ENCODE measurements at places on chromosomes 11 and 22.

- DNase-seq: no peak
Observed at GRCh38 chr11:43197379-43197778, 114.4 kb upstream of the API5 start.

DNA sequence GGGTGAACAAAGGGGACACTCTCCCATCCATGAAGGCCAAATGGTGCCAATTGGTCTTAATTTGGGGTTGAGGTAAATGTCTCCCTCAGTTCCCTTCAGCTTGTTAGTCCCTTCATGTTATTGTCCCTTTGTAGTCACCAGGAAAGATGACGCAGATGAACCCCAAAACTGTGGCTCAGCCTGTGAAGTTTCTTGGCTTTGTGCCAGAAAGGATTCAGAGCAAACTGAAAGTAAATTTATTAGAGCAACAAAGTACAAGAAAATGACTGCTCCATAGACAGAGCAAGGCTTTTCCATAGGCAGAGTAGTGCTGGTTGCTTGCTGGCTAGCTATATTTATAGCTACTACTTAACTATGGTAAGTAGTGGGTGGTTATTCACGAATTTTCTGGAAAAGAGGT is 16.7 kb downstream of the OR4C3 start:
- DNase-seq: no peak

GRCh38 chr11:102305352-102306047 is 11.8 kb upstream of the BIRC3 start:
- no peak for DNase-seq

GRCh38 chr11:9738116-9738515 is 74.2 kb downstream of the SWAP70 start:
- DNase-seq: no peak

- no peak for DNase-seq
Observed at GRCh38 chr11:61702701-61703312, 22.6 kb downstream of the DAGLA start.

GRCh38 chr22:24138649-24139420 is 42.5 kb upstream of the SUSD2 start:
- no peak for DNase-seq

- peak; percentile 75 for DNase-seq
Observed at GRCh38 chr11:61949169-61950034, 749 bp upstream of the BEST1 start.

GRCh38 chr11:124670732-124671131 is 2.8 kb downstream of the SIAE start:
- DNase-seq: no peak

DNA sequence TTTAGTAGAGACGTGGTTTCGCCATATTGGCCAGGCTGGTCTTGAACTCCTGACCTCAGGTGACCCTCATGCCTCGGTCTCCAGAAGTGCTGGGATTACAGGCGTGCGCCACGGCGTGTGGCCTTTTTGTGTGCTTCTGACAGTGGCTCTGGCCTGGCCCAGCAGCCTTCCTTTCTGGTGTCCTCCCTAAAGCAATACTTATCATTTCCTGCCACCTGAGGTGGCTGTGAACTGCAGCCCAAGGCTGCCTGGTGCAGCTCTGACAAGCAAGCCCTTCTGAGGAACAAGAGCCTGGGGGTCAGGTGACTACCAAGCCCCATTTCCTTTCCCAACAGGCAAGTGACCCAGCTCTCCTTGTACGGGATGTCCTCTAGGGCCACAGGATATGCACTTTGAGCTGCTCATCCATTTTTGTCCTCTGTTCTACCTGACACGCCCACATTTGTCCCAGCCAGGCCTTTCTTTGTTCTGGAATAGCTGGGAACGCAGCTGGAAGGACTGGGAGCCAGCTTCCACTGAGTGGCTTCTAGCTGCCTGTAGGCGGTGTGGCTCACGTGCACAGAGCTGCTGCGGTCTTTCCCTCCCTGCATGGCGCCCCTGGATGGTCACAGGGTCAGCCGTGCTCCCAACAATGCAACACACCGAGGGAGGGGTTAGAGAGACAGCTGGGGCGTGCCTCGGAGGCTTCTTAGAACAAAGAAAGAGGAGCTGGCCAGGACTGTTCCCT is 12.3 kb upstream of the BID start:
- peak; percentile 81 for DNase-seq

GRCh38 chr22:41215926-41216325 is 10.8 kb downstream of the L3MBTL2 start:
- DNase-seq: no peak

- DNase-seq: no peak
Observed at GRCh38 chr11:10565493-10565892, 3.0 kb downstream of the LYVE1 start.

DNA sequence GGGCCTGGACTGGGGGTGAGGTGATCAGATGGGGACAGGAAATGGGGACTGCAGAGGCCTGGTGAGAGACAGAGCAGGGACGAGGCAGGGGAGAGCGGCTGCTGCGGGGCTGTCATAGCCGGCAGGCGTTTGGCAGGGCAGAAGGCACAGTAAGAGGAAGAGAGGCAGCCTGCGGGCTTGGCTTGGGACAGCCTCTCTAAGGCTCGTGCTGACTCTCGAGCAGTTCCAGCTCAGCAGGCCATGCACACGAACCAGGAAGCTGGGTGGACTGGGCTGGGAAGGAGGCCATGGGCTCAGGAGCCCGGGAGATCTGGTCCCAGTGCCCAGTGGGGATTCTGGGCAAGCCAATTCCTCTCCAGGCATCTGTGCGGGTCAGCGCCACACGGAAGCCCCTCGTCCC is 19.6 kb upstream of the EIF3D start:
- no peak for DNase-seq

- no peak for DNase-seq
Observed at GRCh38 chr11:74520927-74521665, 27.6 kb upstream of the LIPT2 start.

DNA sequence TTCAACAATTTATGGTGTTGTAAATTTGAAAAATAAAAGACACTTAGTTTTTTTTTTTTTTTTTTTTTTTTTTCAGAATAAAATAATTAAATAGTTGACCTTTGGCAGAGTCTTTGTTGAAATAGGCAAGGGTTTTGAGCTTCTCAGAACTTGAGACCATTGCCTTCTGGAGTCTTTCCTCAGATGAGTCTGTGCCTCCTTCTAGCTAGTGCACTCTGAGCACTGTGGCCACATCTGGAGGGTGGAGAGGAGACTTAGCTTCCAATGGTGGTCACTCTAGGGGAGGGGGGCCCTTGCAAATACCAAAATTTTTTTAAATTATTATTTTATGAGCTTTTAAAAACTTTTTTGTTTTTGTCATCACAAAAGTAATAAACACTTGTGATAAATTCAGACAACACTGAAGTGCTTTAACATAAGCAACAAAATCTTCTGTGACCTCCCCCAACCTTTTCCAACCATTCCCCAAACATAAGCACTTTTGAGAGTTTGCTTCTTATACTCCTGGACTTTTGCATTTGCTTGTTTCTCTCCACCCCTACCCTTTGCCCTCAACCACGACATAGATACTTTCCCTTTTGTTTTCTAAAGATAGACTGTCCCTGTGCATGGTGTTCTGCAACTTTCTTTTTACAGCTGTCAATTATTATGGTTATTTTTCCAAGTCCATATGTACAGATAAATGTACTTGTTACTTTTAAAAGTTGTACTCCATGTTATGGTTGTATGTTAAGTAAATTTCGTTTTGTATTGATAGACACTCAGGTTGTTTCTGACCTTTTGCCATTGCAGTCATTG is 41.1 kb downstream of the BMAL1 start:
- DNase-seq: no peak

- no peak for DNase-seq
Observed at GRCh38 chr22:27992294-27993165, 73.5 kb upstream of the PITPNB start.

GRCh38 chr22:28115426-28115825 is 196.4 kb upstream of the PITPNB start:
- DNase-seq: no peak

GRCh38 chr11:33187998-33188722 is 26.9 kb upstream of the CSTF3 start:
- no peak for DNase-seq

GRCh38 chr11:71976551-71976950 is 22.2 kb upstream of the IL18BP start:
- DNase-seq: peak; percentile 45

GRCh38 chr22:32527756-32528155 is 53.1 kb downstream of the FBXO7 start:
- DNase-seq: no peak

DNA sequence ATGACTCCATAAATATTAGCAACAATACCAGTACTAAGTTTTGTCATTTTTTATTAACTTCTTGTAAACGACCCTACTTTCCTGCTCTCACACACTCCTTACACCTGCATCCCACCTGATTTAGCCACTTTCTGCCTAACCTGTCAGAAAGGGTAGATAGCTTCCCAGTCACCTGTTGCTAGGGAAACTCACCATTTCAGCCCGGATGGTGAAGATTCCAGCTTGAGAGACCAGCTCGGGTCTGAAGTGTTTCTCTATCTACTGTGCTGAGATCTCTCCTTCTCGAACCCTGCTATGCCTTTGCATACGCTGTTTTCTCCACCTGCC is at the start of gene PARVG:
PARVG (plus strand) TSS at position 220 of the 327 bp plus-strand sequence. CDS start 2,405 bp downstream, outside the sequence.
- DNase-seq: no peak

GRCh38 chr22:19526076-19526701 is 2.0 kb upstream of the CLDN5 start:
- DNase-seq: no peak

DNA sequence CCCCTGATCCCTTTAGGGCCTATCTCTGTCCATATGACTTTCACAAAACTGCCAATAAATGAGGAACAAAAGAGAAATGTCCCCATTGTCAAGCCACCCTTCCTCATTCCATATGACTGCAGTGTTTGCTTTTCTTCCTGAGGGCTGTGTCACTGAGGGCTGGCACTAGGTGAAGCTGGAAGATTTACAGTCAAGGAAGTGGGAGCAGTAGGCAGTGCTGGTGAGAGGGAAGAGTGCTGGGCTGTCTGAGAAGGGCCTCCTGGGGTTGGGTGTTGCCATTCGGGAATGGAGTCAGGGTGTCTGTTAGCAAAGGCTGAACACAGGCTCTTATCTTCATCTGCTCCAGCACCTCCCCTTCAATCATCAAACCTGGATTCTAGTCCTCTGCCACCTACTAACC is 30.9 kb downstream of the INSC start:
- no peak for DNase-seq

GRCh38 chr11:725624-726202 is 19.7 kb downstream of the EPS8L2 start:
- peak; percentile 22 for DNase-seq

- no peak for DNase-seq
Observed at GRCh38 chr11:8242118-8242475, 21.6 kb downstream of the LMO1 start.

DNA sequence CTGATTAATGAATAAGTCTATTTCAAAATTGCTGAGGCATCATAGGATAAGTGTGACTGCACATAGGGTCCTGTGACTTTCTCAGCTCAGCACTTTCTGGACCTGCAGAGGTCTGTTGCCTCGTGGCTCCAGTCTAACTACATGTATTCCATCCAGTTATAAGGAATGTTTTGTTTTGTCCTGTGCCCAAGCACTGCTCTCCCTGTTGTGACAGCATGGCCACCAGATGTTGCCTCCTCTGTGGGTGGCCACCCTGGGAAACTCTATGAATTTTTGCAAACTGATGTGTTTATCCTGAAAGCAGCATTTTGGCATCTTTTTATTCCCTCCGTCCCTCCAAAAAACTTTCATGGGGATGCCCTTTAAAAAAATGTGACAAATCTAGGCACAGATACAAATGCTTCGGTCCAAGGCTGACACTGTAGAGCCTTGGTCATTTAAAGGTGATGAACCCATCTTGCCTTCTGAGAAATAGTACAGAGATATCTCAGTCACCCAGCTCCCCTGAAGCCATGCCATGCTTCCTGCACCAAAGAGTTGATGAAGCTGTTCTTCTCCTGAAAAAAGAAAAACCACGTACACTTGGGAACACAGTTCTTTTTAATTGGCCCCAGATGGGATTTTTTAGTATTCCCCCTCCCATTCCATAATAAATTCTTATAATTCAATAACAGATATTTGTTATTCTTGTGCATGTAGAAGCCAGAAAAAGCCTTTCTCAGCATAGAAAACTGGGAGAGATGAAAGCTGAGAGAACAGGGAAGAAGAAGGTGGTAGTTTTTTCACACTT is 72.6 kb downstream of the CCDC34 start:
- DNase-seq: no peak

Data from right hindlimb (tissue), 1 donor.